Foreskin keratinocyte (primary cell): ENCODE measurements at places on chromosomes 1 and 21. TPM values are rescaled to one million over a fixed set of nuclear protein-coding genes. Genes with fewer than 3 reads are reported as not detected.

Gene ZNF695
- 4.3 and 6.2 TPM in 2 replicates for total RNA-seq

- DNase-seq, result no peak
Measured at GRCh38 chr1:70220015-70220414, 1.2 kb upstream of the SRSF11 start.

- peak; percentile 17 for DNase-seq
Measured at GRCh38 chr1:53617382-53617781, 121.6 kb downstream of the GLIS1 start.

DNA sequence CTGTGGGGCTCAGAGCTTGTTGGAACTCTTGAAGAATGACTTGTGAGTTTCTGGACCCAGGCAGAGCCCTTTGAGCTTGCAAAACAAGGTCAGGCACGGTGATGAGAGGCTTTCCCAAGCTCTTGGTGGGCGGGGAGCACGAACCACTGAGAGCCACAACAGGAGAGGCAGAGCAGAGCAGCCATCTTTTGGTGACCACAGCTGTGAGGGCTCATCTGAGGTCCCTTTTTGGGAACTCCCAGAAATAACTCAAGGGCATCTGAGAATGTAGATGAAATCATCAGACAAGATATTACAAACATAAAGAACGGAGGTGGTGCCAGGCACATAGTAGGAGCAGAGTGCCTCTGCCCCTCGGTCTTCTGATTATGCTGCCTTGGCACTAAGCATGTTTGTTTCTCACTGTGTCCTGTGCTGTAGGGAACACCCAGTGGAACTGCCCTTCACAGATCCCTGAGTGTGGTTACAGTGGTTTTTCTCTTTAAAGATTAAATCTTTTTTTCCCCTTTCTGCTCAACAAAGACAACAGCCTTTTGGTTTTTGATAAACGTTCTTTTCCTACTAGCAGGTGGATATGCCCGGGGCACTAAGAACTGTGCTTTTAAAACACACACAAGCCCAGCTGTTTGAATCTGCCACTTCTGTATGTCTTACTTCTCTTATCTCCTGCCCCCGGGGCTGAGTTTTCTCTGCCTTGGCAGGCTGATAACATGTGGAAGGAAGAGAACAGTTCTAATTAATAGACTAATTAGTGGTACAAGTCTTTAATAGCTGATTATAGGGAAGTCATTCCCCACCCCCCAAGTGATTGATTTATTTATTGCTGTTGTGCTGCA lies 37.7 kb downstream of the CD34 start:
- no peak for DNase-seq

DNA sequence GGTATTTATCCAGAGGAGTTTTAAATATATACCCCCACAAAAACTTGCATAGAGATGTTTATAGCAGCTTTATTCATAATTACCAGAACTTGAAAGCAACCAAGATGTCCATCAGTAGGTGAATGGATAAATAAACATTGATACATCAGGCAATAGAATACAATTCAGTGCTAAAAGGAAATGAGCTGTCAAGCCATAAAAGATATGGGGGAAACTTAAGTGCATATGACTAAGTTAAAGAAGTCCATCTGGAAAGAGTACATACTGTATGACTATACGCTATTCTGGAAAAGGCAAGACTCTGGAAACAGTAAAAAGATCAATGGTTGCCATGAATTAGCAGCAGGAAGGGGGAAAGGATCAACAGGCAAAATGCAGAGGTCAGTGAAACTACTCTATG lies 366.7 kb downstream of the HHIPL2 start:
- DNase-seq, result no peak

DNA sequence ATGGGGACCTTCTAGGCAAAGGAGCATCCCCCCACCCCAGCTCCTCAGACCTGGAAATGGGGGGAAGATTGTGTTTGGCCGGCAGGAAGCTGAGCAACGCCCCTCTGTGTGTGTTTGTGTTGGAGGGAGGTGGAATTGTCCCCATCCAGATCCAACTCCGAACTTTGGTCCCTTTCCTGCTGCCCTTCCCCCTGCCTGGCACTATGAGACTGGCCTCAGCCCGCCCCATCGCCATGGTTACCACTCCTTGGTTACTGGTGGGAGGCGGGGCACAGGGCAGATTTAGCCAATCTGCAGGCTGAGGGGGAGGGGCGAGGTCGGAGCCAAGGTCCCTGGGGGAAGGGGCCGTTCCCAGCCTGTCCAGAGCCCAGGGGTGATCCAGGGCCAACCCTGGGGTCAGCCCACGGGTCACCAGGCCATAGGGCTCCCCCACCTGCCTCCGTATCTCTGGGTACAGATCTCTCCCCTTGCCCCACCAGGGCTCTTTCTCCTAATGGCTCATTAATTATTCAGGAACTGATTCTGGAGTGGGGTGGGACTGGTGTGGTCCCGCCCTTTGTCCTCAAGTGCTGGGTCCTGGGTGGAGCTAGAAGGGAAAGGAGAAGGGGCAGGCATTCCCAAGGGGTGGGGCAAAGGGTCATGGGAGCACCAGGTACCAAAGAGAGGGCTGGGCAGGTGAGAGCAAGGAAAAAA lies 15.2 kb downstream of the PTPRF start:
- DNase-seq, result no peak

Gene ZFYVE9
- 17.9 and 23.5 TPM in 2 replicates for total RNA-seq

DNA sequence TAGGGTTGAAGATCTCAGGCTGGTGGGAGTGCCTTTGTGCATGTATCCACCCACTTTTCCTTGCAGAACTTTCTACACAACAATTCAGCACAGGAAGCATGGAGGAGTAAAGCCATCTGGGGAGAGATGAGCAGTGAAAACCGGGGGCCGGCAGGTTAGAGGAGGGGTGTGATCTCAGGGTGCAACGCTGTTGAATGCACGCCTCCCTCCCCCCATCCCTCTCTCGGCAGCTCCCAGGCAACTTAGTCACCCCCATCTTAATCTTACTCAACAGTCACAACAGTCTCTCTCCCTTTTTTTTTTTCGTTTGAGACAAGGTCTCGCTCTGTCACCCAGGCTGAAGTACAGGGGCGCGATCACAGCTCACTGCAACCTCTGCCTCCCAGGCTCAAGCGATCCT lies 16.6 kb upstream of the ABCG1 start:
- no peak for DNase-seq

DNA sequence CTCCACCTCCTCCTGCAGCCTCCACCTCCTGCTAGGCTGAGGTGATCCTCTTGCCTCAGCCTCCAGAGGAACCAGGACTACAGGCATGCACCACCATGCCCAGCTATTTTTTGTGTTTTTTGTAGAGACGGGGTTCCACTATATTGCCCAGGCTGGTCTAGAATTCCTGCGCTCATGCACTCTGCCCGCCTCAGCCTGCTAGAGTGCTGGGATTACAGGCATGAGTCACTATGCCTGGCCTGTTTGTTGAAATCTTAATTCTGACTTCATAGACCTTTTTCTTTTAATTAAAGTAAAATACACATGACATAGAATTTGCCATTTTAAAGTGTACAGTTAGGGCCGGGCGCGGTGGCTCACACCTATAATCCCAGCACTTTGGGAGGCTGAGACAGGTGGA lies 42.7 kb downstream of the FAAP20 start:
- no peak for DNase-seq

Gene LCE1C
- total RNA-seq, result 2.9 and 3.5 TPM in 2 replicates

- no peak for DNase-seq
Measured at GRCh38 chr1:101742509-101742908, 254.2 kb downstream of the OLFM3 start.

GRCh38 chr21:31050577-31051157 lies 12.4 kb upstream of the KRTAP19-8 start:
- DNase-seq, result no peak

- DNase-seq, result peak; percentile 90
Measured at GRCh38 chr1:201713086-201713810, 115.7 kb upstream of the IPO9 start.

Gene EXOSC10
- total RNA-seq, result 76.9 and 82.5 TPM in 2 replicates

GRCh38 chr1:119713749-119714456 lies 2.2 kb downstream of the PHGDH start:
- no peak for DNase-seq

GRCh38 chr1:118075116-118075515 lies 109.9 kb downstream of the SPAG17 start:
- DNase-seq, result no peak

DNA sequence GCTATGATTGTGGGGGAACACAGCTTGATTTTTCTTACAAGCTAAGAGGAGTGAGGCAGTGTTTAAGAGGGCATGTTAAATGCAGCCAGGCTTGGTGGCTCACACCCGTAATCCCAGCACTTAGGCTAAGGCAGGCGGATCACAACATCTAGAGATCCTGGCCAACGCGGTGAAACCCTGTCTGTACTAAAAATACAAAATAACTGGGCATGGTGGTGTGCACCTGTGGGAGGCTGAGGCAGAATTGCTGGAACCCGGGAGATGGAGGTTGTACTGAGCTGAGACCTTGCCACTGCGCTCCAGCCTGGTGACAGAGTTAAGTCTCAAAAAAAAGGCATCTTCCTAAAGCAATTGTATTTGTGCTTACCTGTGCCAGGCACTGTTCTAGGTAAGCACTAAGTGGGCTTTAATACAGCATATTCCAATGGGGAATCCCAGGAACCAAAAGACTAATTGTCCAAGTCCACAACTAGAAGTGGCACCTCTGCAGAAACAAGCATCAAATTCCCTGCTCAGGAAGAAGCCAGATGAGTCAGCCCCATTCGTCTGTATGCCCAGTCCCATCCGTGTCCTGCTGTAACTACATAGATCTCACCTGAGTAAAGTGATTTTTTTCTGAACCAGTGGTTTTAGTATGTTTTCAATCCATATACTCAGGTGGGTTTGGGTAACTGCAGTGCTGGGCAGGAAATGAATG lies 4.6 kb downstream of the RCC1 start:
- peak; percentile 71 for DNase-seq

Gene IL19
- not detected in 2 replicates for total RNA-seq

DNA sequence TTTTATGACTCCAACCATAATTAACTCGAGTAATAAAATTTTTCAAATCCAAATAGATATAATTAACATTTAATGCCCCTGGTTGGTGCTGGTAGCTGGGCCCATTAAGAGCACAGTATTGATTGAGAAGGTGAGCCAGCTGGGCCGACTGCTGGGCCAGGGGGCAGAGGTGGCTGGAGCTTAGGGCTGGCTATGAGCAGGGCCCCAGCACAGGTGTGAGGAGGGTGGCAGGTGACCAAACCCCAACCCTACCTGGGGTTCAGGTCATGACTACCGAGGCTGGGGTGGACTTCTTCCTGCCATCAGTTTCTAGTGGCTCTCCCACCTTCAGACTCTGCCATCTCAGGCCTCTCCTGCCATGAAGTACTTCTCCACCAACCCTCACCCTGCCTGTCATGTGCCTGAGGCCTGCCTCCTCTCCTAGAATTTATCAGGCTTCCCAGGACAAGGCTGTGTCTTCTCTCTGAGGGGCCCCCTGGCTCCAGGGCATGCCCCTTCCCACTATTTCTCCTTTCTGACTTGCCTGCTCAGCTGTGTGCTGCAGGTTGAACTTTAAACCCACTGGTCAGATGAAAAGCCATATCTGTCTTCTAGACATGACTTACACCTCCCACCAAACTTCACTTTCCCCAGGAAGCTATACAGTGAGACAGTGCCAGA lies 85.6 kb downstream of the TMEM53 start:
- DNase-seq, result no peak

DNA sequence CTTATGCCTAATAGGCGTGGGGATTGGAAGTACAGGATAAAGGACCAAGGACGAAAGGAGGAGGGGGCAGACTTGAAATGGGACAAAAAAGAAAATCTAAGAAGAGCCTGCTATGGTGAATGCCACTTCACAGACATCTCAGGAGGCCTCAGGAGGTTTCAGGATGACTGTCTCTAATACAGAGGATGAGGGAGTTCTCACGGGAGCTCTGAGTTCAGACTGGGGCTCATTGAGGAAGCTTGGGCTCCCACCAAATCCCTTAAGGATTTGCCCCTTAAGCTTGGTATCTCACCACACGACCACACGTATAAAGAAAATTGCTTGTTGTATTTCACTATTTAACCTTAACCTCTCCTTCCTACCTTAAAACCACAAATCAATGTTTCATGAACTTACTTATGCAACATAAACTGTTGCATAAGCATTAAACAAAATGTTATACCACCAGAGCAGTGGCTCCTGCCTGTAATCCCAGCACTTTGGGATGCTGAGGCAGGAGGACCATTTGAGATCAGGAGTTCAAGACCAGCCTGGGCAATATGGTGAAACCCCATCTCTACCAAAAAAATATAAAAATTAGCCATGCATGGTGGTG lies 12.4 kb downstream of the SLC30A1 start:
- no peak for DNase-seq

- DNase-seq, result no peak
Measured at GRCh38 chr1:174079796-174080195, 57.6 kb upstream of the RC3H1 start.

Gene CD1E
- total RNA-seq, result not detected in 2 replicates

- no peak for DNase-seq
Measured at GRCh38 chr1:100746542-100746932, 27.0 kb downstream of the VCAM1 start.

GRCh38 chr1:186793582-186793927 lies 35.2 kb upstream of the PLA2G4A start:
- no peak for DNase-seq

GRCh38 chr1:198498103-198498385 lies 42.4 kb downstream of the ATP6V1G3 start:
- no peak for DNase-seq

DNA sequence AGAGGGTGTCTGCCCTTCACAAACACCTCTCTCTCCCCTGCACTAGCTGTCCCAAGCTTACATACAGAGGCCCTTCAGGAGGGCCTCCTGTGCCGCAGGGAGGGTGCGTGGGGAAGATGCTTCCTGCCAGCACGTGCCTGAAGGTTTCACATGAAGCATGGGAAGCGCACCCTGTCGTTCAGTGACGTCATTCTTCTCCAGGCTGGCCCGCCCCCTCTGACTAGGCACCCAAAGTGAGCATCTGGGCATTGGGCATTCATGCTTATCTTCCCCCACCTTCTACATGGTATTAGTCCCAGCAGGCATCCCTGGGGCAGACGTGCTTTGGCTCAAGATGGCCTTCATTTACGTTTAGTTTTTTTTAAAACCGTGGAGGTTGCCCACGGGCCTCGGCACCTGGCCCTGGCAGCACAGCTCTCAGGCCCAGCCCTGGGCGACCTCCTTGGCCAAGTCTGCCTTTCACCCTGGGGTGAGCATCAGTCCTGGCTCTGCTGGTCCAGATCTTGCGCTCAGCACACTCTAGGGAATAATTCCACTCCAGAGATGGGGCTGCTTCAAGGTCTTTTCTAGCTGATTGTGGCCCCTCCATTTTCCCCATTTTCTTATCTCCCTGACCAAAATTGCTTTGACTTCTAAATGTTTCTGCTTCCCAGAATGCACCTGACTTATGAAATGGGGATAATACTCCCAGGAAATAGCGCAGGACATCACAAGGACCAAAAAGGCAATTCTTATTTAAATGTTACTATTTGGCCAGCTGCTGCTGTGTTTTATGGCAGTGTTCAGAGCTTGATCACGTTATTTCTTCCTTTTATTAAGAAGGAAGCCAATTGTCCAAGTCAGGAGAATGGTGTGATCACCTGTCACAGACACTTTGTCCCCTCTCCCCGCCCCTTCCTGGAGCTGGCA lies 6.1 kb downstream of the NPPA start:
- no peak for DNase-seq
